Activated CD8-positive, alpha-beta T cell treated with anti-CD3 and anti-CD28 coated beads, Interleukin-2, amount 10 ng/mL, durations not matched to agents 7 days and 5 days (primary cell): ENCODE measurements at places on chromosomes 3 and 15. TPM values are rescaled to one million over a fixed set of nuclear protein-coding genes. Genes with fewer than 3 reads are reported as not detected.

Gene TMEM44
- 9.1 TPM for total RNA-seq

DNA sequence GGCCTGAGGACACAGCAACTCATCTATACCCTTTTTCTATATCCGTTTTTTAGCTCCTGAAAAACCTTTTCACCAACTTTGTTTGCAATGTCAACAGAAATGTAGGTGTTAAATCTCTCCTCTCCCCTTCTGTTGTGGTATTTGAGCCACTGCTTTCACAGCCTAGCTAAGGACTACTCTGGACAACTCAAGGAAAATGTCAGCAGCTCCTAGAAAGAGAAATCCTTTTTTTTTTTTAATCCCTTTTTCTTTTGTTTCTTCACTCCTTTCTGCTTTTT, 176.6 kb downstream of the KLHL25 start:
- peaks cover 18% of the 10 kb centered on the region for H3K4me1 ChIP-seq
- DNase-seq = no peak
- no peak overlapping the region for H3K4me3 ChIP-seq
- H3K27ac ChIP-seq = no peak overlapping the region
- H3K27me3 ChIP-seq = no peaks in the 10 kb centered on the region

Gene GOLGA6A
- total RNA-seq = not detected

- DNase-seq = no peak
- H3K27ac ChIP-seq = no peak overlapping the region
- no peak overlapping the region for H3K4me3 ChIP-seq
- H3K27me3 ChIP-seq = peaks cover 51% of the 10 kb centered on the region
- peaks cover 19% of the 10 kb centered on the region for H3K4me1 ChIP-seq
These were observed 3.8 kb upstream of the FRMD4B start for GRCh38 chr3:69389520-69390248.

GRCh38 chr15:43974852-43975251, 148.1 kb downstream of the WDR76 start:
- no peak overlapping the region for H3K4me3 ChIP-seq
- no peak overlapping the region for H3K27ac ChIP-seq
- peaks cover 3% of the 10 kb centered on the region for H3K36me3 ChIP-seq
- peaks cover 35% of the 10 kb centered on the region for H3K4me1 ChIP-seq
- H3K27me3 ChIP-seq = peaks cover 3% of the 10 kb centered on the region

Gene CCDC39
- not detected for total RNA-seq

GRCh38 chr3:61978460-61979419, 394.6 kb downstream of the FEZF2 start:
- no peak overlapping the region for H3K27ac ChIP-seq
- no peaks in the 10 kb centered on the region for H3K36me3 ChIP-seq
- no peaks in the 10 kb centered on the region for H3K4me1 ChIP-seq

- H3K27ac ChIP-seq = no peak overlapping the region
- H3K36me3 ChIP-seq = no peaks in the 10 kb centered on the region
- H3K4me3 ChIP-seq = no peak overlapping the region
- peaks cover 6% of the 10 kb centered on the region for H3K27me3 ChIP-seq
- no peaks in the 10 kb centered on the region for H3K4me1 ChIP-seq
- no peak for DNase-seq
These were observed 35.3 kb downstream of the ZPLD1 start for GRCh38 chr3:102470066-102470465.

Gene SLC9C1
- total RNA-seq = not detected

Gene PRTG
- total RNA-seq = not detected

DNA sequence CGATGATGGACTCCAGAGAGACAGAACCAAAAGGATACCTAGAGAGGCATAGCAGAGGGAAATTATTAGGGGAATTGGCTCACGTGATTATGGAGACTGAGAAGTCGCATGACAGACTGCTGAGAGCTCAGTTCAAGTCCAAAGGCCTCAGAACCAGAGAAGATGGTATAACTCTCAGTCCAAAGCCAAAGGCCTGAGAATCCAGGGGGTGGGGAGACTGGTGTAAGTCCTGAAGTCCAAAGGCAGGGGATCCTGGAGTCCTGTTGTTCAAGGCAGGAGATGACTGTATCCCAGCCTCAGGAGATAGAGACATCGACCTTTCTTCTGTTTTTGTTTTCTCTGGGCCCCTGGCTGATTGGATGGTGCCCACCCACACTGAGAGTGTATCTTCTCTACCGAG, 1.2 kb upstream of the KLHL6 start:
- H3K27ac ChIP-seq = peak overlapping the region; percentile 94
- H3K36me3 ChIP-seq = peaks cover 18% of the 10 kb centered on the region
- H3K4me3 ChIP-seq = peak overlapping the region; percentile 91
- DNase-seq = no peak

GRCh38 chr3:140391061-140391460, 286.8 kb upstream of the TRIM42 start:
- no peaks in the 10 kb centered on the region for H3K36me3 ChIP-seq
- no peak overlapping the region for H3K4me3 ChIP-seq
- H3K27me3 ChIP-seq = no peaks in the 10 kb centered on the region
- no peak overlapping the region for H3K27ac ChIP-seq
- DNase-seq = no peak

GRCh38 chr15:51561271-51561670, 61.3 kb downstream of the DMXL2 start:
- no peak overlapping the region for H3K4me3 ChIP-seq
- H3K27me3 ChIP-seq = no peaks in the 10 kb centered on the region
- no peaks in the 10 kb centered on the region for H3K4me1 ChIP-seq
- no peak overlapping the region for H3K27ac ChIP-seq

GRCh38 chr3:102132370-102132769, 283.1 kb downstream of the NFKBIZ start:
- DNase-seq = no peak
- H3K4me3 ChIP-seq = no peak overlapping the region
- H3K27me3 ChIP-seq = peaks cover 5% of the 10 kb centered on the region
- H3K27ac ChIP-seq = no peak overlapping the region
- H3K36me3 ChIP-seq = peaks cover 2% of the 10 kb centered on the region
- H3K4me1 ChIP-seq = peaks cover 20% of the 10 kb centered on the region

Gene SETD2
- 43.1 TPM for total RNA-seq

DNA sequence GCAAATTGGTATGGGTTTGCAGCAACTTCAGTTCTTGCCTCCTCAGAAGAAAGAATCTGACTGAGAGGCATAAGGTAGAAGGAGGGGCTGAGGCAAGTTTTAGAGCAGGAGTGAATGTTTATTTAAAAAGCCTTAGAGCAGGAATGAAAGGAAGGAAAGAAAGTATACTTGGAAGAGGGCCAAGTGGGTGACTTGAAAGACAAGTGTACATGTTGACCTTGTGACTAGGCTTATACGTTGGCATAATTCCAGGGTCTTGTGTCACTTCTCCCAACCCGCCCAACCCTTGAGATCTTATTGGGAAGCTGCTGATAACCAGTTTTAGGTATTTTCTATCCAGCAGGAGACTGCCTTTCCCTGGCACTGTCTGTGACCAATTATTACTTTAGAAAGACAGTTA, 436.9 kb upstream of the ZNF717 start:
- no peak overlapping the region for H3K4me3 ChIP-seq
- no peaks in the 10 kb centered on the region for H3K4me1 ChIP-seq
- H3K36me3 ChIP-seq = no peaks in the 10 kb centered on the region

- H3K27me3 ChIP-seq = peaks cover 13% of the 10 kb centered on the region
- no peak overlapping the region for H3K4me3 ChIP-seq
- H3K27ac ChIP-seq = no peak overlapping the region
- no peak for DNase-seq
- H3K4me1 ChIP-seq = no peaks in the 10 kb centered on the region
- H3K36me3 ChIP-seq = no peaks in the 10 kb centered on the region
These were observed 141.8 kb upstream of the NECTIN3 start for GRCh38 chr3:110929816-110930215.

Gene ADCY5
- not detected for total RNA-seq

- H3K27me3 ChIP-seq = peaks cover 17% of the 10 kb centered on the region
- H3K4me1 ChIP-seq = no peaks in the 10 kb centered on the region
- no peak overlapping the region for H3K27ac ChIP-seq
- no peak overlapping the region for H3K4me3 ChIP-seq
- H3K36me3 ChIP-seq = no peaks in the 10 kb centered on the region
These were observed 150.5 kb upstream of the ST8SIA2 start for GRCh38 chr15:92243227-92243626.

Gene CLK3
- 128 TPM for total RNA-seq

DNA sequence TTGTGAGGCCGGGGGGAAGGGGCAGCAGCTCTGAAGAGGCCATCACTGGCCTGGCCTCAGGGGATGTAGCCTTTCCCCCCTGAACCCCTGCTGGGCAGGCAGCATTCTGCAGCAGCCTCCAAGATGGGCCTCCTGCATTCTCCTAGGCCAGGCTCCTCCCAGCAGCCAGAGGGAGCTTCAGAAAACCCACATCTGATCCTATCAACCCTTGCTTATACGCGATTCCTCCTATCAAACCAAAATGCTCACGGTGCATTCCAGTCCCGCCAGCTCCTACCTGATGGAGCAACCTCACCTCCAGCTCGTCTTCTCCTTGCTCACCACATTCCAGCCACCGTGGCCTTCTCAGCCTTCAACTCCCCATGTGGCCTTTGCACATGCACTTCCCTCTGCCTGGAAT, 85.7 kb downstream of the MEGF11 start:
- no peak overlapping the region for H3K27ac ChIP-seq
- no peak overlapping the region for H3K4me3 ChIP-seq
- H3K36me3 ChIP-seq = no peaks in the 10 kb centered on the region
- DNase-seq = no peak
- H3K4me1 ChIP-seq = no peaks in the 10 kb centered on the region

Gene ARGFX
- not detected for total RNA-seq

Gene PLD1
- 0.29 TPM for total RNA-seq

DNA sequence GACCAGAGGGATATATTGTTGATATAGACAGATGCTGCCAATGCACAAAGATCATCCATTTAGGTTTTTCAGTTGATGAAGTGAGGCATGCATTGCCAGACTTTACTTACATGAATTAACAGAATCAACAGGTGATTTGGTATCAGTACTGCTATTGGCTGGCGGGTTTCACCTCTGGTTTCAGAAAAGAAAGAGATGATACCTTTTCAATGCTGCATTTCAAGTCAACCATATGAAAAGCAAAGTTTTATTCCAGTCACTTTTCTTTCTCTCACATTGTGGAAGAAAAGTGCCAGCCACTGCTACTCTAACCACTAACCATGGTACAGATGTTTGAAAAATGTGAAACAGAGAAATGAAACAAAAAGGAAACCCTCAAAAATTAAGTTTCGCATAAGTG, 289.1 kb downstream of the TIGIT start:
- H3K4me1 ChIP-seq = peaks cover 6% of the 10 kb centered on the region
- no peak overlapping the region for H3K27ac ChIP-seq
- no peaks in the 10 kb centered on the region for H3K27me3 ChIP-seq
- DNase-seq = no peak
- no peak overlapping the region for H3K4me3 ChIP-seq
- no peaks in the 10 kb centered on the region for H3K36me3 ChIP-seq

Gene RPP14
- 15.1 TPM for total RNA-seq

GRCh38 chr3:39753391-39753790, 56.0 kb upstream of the MYRIP start:
- no peaks in the 10 kb centered on the region for H3K4me1 ChIP-seq
- no peak for DNase-seq
- H3K27me3 ChIP-seq = no peaks in the 10 kb centered on the region
- no peak overlapping the region for H3K27ac ChIP-seq
- H3K36me3 ChIP-seq = no peaks in the 10 kb centered on the region

Gene ISLR
- not detected for total RNA-seq

GRCh38 chr3:69567023-69567709, 172.1 kb upstream of the MITF start:
- no peaks in the 10 kb centered on the region for H3K27me3 ChIP-seq
- H3K4me1 ChIP-seq = no peaks in the 10 kb centered on the region
- no peaks in the 10 kb centered on the region for H3K36me3 ChIP-seq
- H3K4me3 ChIP-seq = no peak overlapping the region

DNA sequence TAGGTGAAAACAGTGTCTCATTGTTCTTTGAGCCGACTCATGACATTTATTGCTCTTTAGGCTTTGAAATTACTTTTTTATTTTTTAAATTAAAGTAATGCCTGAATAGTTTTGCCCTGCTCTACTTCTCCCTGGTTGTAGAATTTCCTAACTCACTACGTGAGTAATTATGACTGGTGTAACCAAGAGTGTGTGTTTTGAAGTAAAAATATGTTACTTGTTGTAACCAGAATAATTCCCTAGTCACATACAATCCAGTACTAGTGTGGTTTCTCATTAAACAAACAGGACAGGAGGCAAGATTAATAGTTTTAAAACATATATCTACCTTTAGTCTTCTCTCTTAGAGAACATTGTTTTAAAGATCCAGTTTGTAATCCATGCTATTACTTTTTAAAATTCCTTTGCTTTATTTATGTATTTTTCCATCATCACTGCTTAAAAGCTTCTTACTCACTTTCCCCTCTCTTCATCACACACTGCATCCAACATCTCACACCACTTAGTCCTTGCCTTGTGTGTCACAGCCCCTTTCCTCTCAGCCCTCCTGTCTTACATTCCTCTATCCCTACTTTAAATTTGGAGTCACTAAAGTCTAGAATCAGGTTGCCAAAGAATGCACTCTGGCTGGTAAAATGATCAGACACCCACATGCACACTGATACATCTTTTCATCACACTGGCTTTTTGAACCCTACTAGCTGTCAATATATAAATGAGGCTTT, 219.7 kb downstream of the WNT5A start:
- H3K27me3 ChIP-seq = no peaks in the 10 kb centered on the region
- H3K4me3 ChIP-seq = no peak overlapping the region

Gene SI
- total RNA-seq = not detected

Gene THAP10
- not detected for total RNA-seq

DNA sequence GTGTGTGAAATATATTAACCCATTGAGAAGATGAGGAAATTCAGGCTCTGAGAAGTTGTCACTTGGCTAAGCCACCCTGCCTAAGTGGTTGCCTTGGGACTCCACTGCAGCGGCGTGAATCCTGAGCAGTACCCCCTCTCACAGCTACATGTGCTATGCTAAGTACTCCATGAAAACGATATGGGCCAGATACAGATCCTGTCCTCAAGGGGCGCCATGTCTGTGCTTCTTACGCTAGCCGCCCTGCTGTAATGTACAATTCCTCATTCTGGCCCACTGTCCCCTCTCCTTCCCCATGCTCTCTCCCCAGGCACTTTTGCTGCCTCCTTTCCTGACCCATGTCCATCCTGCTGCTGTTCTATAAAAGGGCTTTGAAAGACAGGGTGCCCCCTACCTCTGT, 140.3 kb downstream of the FEZF2 start:
- no peak overlapping the region for H3K27ac ChIP-seq
- H3K4me1 ChIP-seq = no peaks in the 10 kb centered on the region
- no peaks in the 10 kb centered on the region for H3K36me3 ChIP-seq

- no peaks in the 10 kb centered on the region for H3K36me3 ChIP-seq
- H3K4me3 ChIP-seq = no peak overlapping the region
- no peak overlapping the region for H3K27ac ChIP-seq
- H3K4me1 ChIP-seq = no peaks in the 10 kb centered on the region
- H3K27me3 ChIP-seq = peaks cover 4% of the 10 kb centered on the region
These were observed 19.2 kb upstream of the CPOX start for GRCh38 chr3:98612587-98612986.

Gene VPS39
- total RNA-seq = 61.0 TPM

- H3K27ac ChIP-seq = no peak overlapping the region
- DNase-seq = no peak
- H3K36me3 ChIP-seq = no peaks in the 10 kb centered on the region
- no peaks in the 10 kb centered on the region for H3K4me1 ChIP-seq
These were observed 633 bp downstream of the IGSF10 start for GRCh38 chr3:151460228-151460627.

- H3K4me3 ChIP-seq = no peak within 1 kb of the TSS
- no peak within 1 kb of the TSS for H3K27ac ChIP-seq
- H3K4me1 ChIP-seq = no peaks in the 10 kb centered on the region
- no peak for DNase-seq
- no peaks in the 10 kb centered on the region for H3K27me3 ChIP-seq
These were observed at the start of gene TMPRSS7 for GRCh38 chr3:112034436-112034835. Gene TMPRSS7 (plus strand): TSS chr3:112034736. CDS start chr3:112034846, 110 bp downstream.

- DNase-seq = no peak
- no peak overlapping the region for H3K4me3 ChIP-seq
- H3K36me3 ChIP-seq = no peaks in the 10 kb centered on the region
- H3K27ac ChIP-seq = no peak overlapping the region
- peaks cover 16% of the 10 kb centered on the region for H3K27me3 ChIP-seq
These were observed 69.5 kb downstream of the KCNAB1 start for GRCh38 chr3:156189927-156190326.
